Fibroblast of skin of left biceps (primary cell): ENCODE measurements at places on chromosomes 2 and 18.

GRCh38 chr18:9927392-9928063 is 13.7 kb downstream of the VAPA start:
- DNase-seq = no peak

DNA sequence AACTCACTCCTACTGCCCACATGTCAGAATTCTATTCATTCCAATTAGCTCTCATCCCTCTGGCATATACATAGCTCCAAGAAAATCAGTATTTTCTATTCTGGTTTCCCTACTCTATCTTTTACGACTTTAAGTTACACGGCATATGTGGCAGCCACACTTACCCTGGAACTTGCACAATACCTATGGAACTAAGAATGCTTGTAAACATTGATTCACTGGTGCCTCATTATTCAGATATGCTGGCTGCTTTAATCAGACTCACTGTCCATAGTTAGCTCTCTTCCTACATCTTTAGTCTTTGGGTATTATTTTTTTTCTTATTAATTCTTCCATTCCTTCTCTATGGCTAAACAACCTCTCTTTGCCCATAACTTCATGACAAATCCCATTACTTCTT is 1519.9 kb upstream of the ACVR2A start:
- no peak for DNase-seq

DNA sequence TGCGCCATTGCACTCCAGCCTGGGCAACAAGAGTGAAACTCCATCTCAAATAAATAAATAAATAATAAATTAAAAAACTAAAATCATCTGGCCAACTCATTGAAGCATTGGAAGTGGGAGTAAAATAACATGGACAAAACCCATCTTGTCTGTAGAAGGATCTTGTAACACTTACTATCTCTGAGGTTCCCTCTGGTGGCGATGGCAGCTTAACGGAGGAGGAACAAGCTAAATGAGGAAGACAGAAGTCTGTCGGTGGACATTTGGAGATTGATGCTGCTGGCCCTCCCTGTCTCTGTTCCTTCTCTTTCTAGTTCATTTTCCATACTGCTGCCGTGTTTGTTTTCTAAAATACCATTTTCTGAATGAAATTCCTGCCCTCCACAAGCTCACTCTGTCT is 43.4 kb downstream of the ZCCHC2 start:
- DNase-seq = no peak

DNA sequence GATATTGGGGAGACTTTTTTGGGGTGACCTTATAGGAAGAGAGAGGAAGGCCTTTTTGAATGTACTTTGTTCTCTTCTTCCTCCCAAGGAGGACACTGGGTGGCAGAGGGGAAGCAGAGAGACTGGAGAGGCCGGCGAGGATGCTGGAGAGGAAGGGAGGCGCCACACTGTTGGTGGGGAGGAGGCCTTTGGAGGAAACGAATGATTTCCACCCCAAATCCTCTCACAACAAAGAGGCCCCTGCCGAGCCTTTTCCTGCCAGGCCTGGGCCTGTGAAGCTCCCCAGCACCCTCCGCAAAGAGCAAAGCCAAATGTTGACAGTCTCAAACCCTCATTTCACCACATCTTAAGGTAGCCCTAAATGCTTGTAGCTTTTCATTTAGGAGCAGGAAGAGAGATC is 59.0 kb upstream of the UPP2 start:
- no peak for DNase-seq

DNA sequence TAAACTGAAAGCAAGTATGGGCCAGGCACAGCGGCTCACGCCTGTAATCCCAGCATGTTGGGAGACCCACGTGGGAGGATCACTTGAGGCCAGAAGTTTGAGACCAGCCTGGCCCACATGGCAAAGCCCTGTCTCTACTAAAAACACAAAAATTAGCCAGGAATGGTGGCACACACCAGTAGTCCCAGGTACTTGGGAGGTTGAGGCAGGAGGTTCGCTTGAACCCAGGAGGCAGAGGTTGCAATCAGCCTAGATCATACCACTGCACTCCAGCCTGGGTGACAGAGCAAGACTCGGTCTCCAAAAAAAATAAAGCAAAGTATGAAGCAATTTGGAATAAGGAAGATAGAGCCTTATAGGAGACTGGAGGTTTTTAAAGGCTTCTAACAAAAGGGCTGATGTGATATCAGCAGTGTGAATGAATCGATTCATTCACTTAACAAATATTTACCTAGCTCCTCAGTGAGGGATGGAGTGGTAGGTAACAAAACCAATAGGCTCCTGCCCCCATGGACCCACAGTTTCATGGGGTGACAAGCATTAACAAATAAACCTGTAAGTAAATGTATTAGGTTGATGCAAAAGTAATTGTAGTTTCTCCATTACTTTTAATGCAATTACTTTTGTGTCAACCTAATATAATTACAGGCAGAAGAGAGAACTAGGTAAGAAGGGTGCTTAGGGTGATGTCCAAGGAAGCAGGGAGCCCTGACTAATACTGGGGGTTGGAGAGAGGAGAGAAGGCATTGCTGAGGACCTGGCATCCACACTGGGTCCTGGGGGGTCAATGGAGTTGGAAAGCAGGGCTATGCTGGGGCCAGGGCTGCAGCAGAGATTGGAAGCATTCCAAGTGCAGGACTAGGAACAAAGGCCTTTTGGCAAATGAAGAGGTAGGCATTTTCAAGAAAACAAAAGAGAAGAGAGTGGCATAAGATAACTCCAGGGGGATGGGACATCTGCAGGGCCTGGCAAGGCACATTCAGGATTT is 195.4 kb upstream of the ARL4C start:
- no peak for DNase-seq

- no peak for DNase-seq
Observed at GRCh38 chr2:241894056-241894641, 24.6 kb downstream of the RTP5 start.

DNA sequence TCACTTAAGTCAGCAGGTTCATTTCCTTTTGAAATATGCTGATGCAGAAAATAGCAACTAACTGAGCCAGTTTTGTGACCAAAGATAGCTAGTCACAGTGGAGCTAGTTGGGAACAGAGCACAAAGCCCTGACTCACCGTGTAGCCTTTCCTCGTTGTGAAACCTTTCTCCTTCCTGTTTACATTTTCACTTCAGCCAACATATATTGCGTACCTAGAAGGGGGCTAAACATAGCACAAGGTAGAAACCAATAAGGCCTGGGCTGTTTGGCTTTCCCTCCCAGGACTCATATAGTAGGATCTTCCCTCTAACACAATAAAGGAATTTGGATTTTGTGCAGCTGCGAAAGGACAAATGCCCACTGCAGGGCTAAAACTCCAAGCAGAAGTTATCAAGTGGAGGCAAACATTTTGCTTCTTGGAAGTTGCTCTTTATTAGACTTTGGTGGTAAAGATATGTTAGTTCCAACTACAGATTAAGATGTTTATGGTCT is 24.5 kb upstream of the LPIN2 start:
- no peak for DNase-seq

- DNase-seq = no peak
Observed at GRCh38 chr2:239728751-239729150, 296.4 kb downstream of the NDUFA10 start.

DNA sequence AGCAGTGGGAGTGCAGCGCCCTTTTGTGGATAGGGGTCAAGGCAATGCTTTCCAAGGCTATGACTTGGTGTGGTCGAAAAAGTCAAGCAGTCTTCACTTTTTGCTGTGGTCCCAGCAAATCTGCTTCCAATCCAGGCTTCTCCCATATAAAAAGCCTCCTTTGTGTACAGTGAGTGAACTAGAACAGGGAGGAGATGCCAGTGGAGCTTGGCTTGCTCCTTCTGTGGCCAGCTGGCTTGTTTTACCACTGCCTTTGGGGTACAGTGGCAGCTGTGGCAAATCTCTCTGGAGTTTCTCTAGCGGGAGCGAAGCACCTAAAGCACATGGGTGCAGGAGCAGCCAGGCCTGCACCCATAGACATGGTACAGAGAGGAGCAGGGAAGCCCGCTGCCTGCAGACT is 103.5 kb downstream of the MSH2 start:
- DNase-seq = no peak

GRCh38 chr2:166900700-166901099 is 12.4 kb downstream of the XIRP2 start:
- no peak for DNase-seq

GRCh38 chr18:26667046-26667445 is 118.7 kb upstream of the KCTD1 start:
- no peak for DNase-seq

DNA sequence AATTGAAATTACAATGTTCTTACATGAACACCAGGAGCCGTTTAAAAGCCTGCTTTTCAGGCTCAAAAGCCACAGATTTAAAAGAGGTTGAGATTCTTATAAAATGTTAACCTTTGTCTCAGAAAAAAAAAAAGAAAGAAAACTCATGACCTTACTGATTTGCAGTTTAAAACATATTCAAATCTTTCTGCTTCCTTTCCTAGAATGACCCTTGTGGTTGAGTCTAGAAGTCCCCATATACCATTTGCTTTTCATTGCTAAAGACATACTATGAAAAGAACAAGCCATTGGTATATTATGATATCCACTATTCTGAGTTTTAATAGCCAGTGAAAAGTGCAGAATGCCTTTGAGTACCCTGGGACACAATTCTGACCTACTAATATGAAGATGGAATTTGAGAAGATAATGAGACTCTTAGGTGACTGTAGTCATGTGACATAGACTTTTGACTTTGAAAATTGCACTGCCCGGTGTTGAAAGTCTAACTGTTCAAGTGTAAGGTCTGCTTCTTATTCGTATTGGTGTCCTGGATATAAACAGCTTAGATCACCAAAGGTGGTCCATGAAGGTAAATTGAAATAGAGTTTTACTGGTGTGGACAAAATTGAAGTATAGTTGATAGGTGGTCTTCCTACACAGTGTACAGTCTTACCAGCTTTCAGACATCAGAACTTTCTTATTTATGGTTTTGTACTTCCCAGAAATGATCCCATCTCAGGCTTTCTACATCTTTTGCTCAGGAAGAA is 117.0 kb downstream of the DOCK10 start:
- no peak for DNase-seq

DNA sequence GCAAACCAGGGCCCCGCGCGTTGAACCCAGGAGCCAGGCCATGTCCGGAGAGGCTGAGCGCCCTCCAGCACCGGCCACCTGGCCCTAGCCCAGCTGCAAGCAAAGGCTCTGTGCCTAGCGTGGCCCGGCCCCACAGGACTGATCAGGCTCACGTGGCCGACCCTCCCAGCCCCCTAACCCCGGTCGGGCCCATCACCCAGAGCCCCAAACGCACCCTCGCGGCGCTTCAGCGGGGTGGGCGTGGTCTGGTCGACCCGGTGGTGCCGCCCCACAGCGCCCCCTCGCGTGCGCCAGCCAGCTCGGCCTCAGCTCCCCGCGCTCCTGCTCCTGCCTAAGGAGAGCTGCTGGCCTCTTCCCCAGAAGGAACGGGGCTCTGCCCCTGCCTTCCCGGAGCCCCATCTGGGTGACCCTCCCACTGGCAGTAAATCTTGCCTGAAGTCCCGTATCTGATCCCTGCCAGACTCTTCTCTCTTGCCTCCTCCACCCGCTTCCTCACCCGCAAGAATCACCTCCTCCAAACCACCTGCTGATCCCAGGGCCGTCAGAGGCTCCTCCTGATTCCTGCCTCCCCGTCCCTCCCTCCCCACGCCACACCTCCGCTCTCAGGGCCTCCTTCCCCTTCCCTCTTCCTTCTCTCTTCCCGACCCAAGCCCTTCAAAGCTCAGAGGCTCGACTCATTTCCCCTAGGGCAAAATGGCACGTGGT is 12.3 kb upstream of the TEX51 start:
- peak; percentile 6 for DNase-seq

GRCh38 chr2:157726946-157727345 is 98.3 kb upstream of the ACVR1C start:
- no peak for DNase-seq

- no peak for DNase-seq
Observed at GRCh38 chr2:94875820-94876522, 4.7 kb downstream of the TEKT4 start.

GRCh38 chr18:47286776-47287410 is 35.4 kb upstream of the SKOR2 start:
- DNase-seq = no peak

GRCh38 chr2:234478121-234478858 is 18.6 kb downstream of the ARL4C start:
- no peak for DNase-seq

GRCh38 chr2:10764096-10764785 is 42.8 kb downstream of the ATP6V1C2 start:
- DNase-seq = no peak

GRCh38 chr18:78526923-78527711 is 452.5 kb upstream of the SALL3 start:
- no peak for DNase-seq

- no peak for DNase-seq
Observed at GRCh38 chr18:69123421-69123820, 277.3 kb upstream of the DOK6 start.

GRCh38 chr2:105872830-105873229 is 128.1 kb downstream of the NCK2 start:
- DNase-seq = no peak

DNA sequence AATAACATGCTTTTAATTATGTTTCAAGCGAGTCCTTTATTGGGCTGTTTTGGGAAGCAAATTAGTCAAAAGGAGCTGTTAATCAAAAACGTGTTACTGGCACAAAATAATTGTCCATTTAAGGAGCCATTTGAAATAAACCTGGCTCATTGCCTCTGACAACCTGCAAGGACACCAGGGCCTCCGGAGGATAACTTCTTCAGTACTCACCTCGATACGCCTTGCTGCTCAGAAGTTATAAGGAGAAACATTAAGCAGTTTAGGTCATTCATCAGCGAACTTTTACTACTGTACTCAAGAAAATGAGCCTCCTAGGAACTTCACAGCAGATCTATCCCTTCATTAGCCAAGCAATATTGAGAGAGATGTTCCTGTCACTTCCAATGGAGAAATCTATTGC is 1579.2 kb upstream of the ACVR2A start:
- DNase-seq = no peak

DNA sequence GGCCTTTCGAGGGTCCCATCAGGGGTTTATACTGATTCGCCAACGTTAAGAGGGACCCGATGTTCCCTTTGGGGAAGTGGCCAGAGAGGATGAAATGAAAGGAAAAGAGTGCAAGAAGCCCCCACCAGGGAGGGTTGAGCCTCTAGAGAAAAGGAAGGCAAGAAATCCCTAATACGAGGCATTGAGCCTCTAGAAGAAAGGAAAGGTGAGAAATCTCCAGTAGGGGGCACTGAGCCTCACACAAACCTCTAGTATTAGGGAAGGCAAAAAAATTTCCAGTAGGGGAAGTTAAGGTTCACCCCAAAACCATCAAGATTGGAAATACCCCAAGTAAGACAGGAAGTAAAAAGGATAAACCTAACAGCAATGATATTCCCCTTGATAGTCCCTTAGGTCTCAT is 9.8 kb upstream of the SAP130 start:
- DNase-seq = no peak

- no peak for DNase-seq
Observed at GRCh38 chr2:193463011-193463410, 1268.3 kb upstream of the TMEFF2 start.
